Upper lobe of left lung (tissue), 6 donors: ENCODE measurements at places on chromosomes 7 and 10.
A peak's percentile ranks its signal among the peaks of the same experiment; 100 is the strongest.

DNA sequence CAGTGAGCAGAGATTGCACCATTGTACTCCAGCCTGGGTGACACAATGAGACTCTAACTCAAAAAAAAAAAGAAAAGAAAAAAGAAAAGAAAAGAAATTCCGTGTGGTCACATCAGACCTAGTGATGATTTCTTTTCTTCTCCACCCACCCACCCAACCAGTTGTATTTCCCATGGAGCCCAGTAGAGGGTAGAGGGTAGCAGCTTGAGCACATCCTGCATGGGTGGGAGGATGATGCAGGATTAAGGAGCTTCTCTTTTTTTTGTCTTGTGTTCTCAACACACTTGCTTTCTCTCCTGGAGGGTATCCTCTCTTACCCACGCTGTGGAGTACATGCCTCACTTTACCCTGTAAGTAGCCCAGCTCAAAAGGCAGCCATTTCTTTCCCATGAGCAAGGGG lies 118.6 kb upstream of the CARD11 start:
- no peaks in the 10 kb centered on the region for H3K36me3 ChIP-seq
- H3K4me1 ChIP-seq: no peaks in the 10 kb centered on the region
- no peak overlapping the region for H3K4me3 ChIP-seq
- no peaks in the 10 kb centered on the region for H3K27me3 ChIP-seq
- DNase-seq: no peak
- H3K27ac ChIP-seq: no peak overlapping the region

- no peaks in the 10 kb centered on the region for H3K27me3 ChIP-seq
- no peak for DNase-seq
- no peak overlapping the region for H3K27ac ChIP-seq
- peaks cover 86% of the 10 kb centered on the region for H3K36me3 ChIP-seq
- no peak overlapping the region for H3K4me3 ChIP-seq
These were observed 33.1 kb downstream of the SMC3 start for GRCh38 chr10:110600487-110601101.

GRCh38 chr10:133295426-133296320 lies 13.0 kb downstream of the TUBGCP2 start:
- H3K4me1 ChIP-seq: peaks cover 11% of the 10 kb centered on the region
- peak; percentile 83 for DNase-seq
- peak overlapping the region; percentile 79 for H3K27ac ChIP-seq

DNA sequence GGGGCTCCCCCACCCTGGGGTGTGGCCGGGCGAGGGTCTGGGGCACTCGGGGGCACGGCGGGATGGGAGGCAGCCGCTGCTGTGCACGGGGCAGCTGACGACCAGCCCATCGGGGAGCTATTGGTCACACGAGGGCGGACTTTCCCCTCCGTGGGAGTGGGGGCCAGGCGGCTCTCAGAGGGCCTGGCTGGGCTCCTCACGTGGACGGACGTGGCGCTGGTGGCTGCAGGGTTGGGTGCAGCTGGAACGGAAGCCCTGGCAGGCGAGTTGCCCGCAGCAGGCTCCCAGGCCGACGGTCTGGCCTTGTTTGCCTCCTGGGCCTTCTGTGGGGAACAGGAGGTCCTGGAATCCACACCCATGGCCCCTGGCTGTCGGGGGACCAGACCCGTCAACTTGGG lies 14.3 kb downstream of the MICALL2 start:
- H3K27me3 ChIP-seq: no peaks in the 10 kb centered on the region
- no peaks in the 10 kb centered on the region for H3K36me3 ChIP-seq
- H3K4me1 ChIP-seq: peaks cover 3% of the 10 kb centered on the region
- DNase-seq: peak; percentile 86
- no peak overlapping the region for H3K27ac ChIP-seq
- H3K4me3 ChIP-seq: no peak overlapping the region

- DNase-seq: no peak
- H3K36me3 ChIP-seq: no peaks in the 10 kb centered on the region
- no peak overlapping the region for H3K4me3 ChIP-seq
- peaks cover 6% of the 10 kb centered on the region for H3K4me1 ChIP-seq
- no peak overlapping the region for H3K27ac ChIP-seq
These were observed 140.4 kb downstream of the RNLS start for GRCh38 chr10:88442716-88443115.

GRCh38 chr10:116073510-116073909 lies 199.5 kb downstream of the GFRA1 start:
- no peak overlapping the region for H3K27ac ChIP-seq
- no peak for DNase-seq
- no peak overlapping the region for H3K4me3 ChIP-seq
- no peaks in the 10 kb centered on the region for H3K4me1 ChIP-seq
- no peaks in the 10 kb centered on the region for H3K27me3 ChIP-seq
- H3K36me3 ChIP-seq: no peaks in the 10 kb centered on the region

DNA sequence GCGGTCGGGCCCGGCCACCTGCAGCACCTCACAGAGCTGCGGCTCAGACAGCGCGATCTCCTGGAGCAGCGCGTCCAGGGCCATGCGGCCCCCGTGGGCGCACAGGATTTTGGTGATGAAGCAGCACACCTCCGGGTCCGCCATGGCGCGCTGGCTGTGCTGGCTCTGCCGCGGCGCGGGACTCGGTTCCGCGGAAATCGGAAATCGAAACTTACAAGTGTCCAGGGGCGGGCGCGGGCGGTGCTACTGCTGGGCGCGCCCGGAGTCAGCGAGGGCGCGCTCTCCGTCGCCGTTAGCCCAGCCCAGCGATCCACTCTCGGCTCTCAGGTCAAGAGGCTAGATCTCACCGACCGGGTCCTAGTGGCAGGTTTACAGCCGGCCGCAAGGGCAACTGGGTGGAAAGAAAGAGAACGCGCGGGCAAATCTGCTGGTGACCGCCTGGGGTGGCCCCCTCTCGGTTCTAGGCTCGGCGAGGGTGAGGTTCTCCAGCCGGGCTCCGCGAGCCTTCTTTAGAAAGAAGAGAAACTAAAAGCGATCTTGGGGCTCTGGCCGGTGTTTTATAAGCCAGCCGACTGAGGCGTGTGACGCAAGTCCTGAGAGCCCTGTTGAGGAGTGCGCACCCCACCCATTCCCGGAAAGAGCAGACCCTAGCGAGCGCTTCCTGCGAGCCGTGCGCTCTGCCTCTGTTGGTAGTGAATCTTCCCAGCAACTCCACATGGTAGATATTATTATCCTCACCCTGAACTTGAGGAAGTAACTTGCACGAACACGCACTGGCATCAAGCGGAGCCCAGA lies at the start of gene ZC3HAV1:
Gene ZC3HAV1 (minus strand): TSS at position 533 of the 795 bp plus-strand sequence. CDS start 389 bp downstream, at position 144.
- peaks cover 20% of the 10 kb centered on the region for H3K4me1 ChIP-seq
- H3K27ac ChIP-seq: peak within 1 kb of the TSS; percentile 98
- H3K4me3 ChIP-seq: peak within 1 kb of the TSS; percentile 98
